ENCODE measurements at places on chromosomes 2 and 18.

DNA sequence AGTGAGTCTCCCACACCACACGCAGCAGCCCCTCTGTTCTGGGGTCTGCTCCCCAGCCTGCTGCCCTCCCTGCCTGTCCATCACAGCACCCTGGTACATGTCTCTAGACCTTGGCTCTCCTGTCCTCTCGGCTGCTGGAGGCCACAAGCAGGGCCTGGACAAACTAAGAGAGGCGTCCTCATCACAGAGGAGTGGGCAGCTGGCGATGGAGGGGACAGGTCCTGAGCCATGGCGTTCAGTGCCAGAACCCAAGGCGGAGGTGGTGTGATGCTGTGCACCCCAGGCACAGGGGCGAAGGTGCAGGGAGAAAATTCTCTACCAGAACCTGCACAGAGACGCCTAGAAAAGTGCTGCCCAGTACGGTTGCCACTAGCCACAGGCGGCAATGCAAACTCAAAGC, 47.4 kb downstream of the BIN1 start:
- DNase-seq = no peak

- DNase-seq = no peak
Observed at GRCh38 chr18:13437034-13437433, 218.5 kb downstream of the LDLRAD4 start.

GRCh38 chr2:71500426-71501079, 47.2 kb downstream of the DYSF start:
- DNase-seq = no peak

- DNase-seq = no peak
Observed at GRCh38 chr2:20404950-20405349, 41.9 kb upstream of the RHOB start.

- DNase-seq = no peak
Observed at GRCh38 chr2:148999451-148999921, 39.0 kb upstream of the LYPD6B start.

DNA sequence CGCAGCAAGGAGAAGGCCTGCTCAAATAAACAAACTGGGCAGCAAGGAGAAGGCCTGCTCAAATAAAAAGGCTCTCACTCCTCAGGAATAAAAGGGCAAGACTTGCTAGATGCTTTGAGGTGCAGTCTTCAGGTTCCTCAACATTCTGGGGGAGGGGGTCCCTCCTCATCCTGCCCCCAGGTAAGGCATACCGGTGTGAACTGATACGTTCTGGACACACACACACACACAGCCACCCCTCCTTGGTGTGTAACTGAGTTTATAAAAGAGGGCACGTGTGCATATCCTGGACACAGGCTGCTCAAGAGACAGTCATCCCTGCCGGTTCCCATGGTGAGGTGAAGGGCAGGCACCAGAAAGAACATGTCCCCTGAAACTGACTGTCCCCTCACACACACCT, 4.5 kb downstream of the TEX261 start:
- no peak for DNase-seq

- no peak for DNase-seq
Observed at GRCh38 chr18:59021500-59021899, 118.2 kb upstream of the SEC11C start.

- DNase-seq = no peak
Observed at GRCh38 chr2:84894758-84895520, 10.5 kb upstream of the TMSB10 start.

DNA sequence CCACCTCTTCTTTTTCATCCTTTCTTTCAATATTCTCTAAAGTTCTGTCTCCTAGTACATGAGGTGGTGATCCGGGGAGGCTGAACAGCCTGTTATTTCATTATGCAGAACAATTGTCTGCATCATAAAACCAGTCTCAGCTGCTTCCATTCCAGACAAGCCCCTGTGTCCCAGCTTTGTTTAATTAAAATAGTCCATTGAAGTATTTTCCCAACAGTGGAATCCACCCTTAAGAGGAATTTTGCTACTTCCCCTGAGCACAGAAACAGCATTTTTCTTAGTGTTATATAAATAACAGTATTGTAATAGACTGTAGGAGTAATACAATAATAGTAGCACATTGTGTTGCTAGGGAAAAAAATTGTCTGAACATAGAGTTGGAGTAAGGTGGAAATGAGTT, 395.4 kb upstream of the TCF4 start:
- DNase-seq = no peak

- DNase-seq = no peak
Observed at GRCh38 chr2:102159295-102159694, 16.7 kb downstream of the IL1R1 start.

- DNase-seq = no peak
Observed at GRCh38 chr2:197107291-197108269, 181.1 kb upstream of the PGAP1 start.

- no peak for DNase-seq
Observed at GRCh38 chr2:57959390-57959789, 87.2 kb upstream of the VRK2 start.

- DNase-seq = no peak
Observed at GRCh38 chr2:159505196-159505595, 111.2 kb downstream of the BAZ2B start.

DNA sequence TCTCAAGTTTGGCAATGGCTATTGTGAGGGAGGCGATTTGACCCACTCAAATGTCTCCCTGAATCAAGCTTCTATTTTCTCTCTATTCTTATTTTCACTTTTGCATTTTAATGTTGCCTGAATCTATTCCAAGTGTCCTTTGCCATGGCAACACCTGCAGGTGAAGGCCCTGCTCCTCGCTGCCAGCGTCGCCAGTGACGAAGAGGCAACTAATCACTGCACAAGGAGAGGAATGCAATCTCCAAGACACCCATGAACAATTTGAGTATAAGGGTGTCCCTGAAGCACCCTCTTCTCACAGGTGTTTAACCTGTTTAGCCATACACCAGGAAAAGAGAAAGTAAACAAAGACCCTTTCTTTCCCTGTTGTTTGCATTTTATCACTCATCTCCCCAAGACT, 165.6 kb upstream of the VRK2 start:
- DNase-seq = no peak

DNA sequence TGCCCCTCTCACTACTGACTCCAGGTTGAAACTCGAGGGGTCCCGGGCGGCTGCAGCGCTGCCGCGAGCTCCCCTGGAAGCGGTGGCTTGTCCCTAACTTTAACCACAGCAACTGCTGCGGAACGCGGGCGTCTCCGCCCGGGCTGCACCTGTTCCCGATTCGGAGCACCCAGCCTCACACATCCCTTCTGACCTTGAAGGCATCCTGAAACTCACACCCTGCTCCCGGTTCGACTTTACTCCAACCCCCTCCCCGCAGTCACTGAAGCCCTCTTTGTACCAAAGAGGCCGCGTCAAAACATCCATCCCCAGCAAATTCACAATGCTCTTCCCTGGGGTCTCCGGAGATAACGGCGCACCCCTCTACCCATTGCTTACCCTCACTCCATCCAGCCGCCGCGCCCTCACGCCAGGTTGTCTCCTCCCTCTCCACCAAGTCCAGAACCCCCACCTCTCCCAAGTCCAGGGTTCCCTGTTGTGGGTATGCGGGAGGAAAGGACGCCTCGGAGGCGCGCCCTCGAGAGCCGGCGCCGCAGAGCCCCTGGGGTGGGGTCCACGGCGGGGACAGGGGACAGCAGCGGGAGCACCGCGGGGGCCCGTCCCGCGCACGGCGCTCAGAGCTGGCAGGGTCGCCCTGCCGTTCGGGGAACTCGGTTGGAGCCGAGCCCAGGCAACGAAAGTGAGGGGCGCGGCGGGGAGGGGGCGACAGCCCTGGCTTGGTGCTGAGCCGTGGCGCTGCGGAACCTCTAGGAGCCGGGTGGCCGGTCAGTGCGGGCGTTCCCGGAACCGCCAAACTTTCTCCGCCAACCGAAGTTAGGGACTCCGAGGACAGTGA, 934 bp downstream of the MYO5B start:
- no peak for DNase-seq

GRCh38 chr18:12837747-12838146, 46.3 kb downstream of the PTPN2 start:
- DNase-seq = no peak

GRCh38 chr18:9001209-9001608, 101.3 kb upstream of the NDUFV2 start:
- DNase-seq = no peak

DNA sequence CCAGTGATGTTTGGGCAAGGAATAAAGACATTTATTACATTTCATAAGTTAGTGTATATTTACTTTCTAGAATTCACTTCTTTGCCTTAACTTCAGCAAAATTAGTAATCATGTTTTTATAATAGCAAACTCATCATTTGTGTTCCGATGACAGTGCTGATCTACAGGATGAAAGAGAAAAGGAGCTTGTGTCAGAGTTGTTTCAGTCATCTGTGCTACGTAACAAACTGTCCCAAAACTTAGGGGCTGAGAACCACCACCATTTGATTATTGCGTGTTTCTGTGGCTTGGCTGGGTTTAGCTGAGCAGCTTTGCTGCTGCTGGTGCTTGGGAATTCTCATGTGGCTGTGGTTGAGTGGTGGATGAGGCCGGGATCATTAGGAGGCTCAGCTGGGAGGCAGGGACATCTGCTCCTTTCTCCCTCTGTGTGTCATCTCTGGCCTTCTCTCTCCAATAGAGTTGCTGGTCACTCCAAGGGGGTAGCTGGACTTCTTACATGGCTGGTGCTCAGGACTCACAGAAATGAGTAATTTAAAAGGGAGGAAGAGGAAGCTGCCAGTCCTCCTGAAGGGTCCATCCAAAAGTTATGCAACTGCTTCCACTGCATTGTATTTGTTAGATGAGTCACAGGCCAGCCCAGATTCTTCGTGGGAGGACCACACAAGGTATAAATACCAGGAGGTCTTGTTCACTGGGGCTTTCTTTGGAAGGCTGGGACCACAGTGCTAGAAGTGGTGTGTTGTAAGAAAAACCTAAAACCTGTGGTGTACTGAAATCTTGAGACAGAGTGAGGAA, 43.4 kb upstream of the HAAO start:
- DNase-seq = no peak

GRCh38 chr18:58369616-58370015, 259.3 kb downstream of the ALPK2 start:
- DNase-seq = no peak

GRCh38 chr2:83261591-83262136, 1197.4 kb downstream of the SUCLG1 start:
- DNase-seq = no peak

DNA sequence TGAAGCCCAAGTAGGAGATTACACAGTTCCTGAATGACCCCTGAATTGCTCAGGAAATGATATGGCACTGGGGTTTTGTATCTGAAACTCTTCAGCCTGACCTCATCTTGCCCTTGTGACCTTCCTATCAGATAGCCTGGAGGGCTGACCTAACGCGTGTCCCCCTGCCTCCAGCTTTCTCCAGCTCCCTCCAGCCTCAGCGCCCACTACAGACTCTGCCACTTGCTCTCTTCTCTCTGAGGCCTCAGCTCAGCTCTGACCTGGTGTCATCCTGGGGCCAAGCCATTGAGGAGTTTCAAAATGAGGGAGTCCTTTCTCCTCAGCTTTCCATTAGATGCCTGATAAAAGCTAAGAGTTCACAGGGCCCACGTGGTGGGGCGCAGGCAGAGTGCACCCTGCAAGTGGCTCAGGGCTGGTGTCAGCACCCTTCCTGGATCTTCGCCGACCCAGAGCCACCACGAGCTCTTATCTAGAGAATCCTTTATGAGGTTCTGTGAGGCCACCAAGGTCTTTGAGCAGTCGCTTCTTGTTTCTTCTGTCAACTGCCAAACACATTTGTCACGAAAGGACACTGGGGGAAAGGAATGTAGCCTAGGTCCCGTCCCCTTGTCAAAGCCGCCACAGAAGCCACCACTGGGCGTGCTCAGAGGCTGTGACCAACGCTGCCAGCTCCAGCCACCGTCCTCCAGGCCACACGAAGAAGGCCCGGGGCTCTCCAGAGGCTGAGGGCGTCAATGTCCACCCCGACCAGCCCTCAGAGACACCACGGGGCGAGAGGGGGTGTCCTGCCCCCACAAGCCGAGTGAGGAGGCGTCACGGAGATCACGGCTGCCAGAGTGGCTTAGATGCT, 131.3 kb upstream of the GPC1 start:
- no peak for DNase-seq

- DNase-seq = no peak
Observed at GRCh38 chr2:37439131-37439642, 94.8 kb downstream of the QPCT start.

- no peak for DNase-seq
Observed at GRCh38 chr18:62281684-62282083, 43.4 kb upstream of the TNFRSF11A start.

All from activated CD8-positive, alpha-beta memory T cell treated with anti-CD3 and anti-CD28 coated beads for 1 hour (primary cell).